ENCODE measurements at places on chromosomes 6 and 20.

GRCh38 chr20:54122189-54122588 lies 51.6 kb downstream of the CYP24A1 start:
- DNase-seq = no peak

GRCh38 chr6:71855406-71855805 lies 30.9 kb upstream of the RIMS1 start:
- no peak for DNase-seq

DNA sequence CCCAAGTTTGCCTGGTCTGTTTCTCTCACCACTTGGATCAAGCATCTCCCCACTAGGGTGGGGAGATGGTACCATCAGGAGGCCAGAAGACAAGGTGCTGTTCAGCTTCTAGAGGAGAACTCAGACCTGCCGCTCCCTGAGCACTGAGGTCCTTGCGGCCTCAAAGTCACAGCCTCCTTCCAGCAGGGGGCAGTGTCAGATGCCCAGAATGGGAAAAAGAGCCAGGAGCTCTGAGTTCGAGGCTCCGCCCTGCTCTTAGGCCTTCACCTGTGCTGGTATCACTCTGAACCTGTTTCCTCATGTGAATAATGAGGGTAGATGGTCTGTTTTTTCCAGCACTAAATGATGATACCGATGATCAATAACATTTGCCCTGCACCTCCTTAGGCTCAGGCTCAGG lies 68.7 kb downstream of the TOX2 start:
- DNase-seq = no peak

GRCh38 chr6:18432180-18432579 lies 45.0 kb downstream of the RNF144B start:
- no peak for DNase-seq

GRCh38 chr6:1667012-1667804 lies 57.5 kb downstream of the FOXC1 start:
- DNase-seq = no peak

GRCh38 chr6:96876886-96877545 lies 20.7 kb downstream of the NDUFAF4 start:
- no peak for DNase-seq

- no peak for DNase-seq
These were observed 17.5 kb downstream of the SF3B5 start for GRCh38 chr6:144077871-144078270.

DNA sequence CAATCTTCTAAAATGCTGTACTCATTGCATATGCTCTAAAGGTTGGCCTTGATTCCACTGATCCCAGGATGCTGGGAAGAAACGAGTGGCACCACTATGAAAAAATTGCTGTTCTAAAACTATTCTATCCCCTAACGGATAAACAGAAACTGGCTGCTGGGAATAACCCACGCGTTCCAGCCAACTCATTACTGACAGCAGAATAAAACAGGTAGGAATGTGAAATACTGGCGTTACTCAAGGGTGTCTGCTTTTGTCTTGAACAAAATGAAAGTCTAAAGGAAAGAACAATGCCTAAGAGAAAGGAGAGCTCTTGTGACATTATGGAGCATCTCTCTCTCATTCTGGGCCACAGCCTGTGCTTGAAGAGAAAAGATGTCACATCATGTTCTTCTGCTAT lies 26.1 kb downstream of the GPR63 start:
- DNase-seq = no peak

DNA sequence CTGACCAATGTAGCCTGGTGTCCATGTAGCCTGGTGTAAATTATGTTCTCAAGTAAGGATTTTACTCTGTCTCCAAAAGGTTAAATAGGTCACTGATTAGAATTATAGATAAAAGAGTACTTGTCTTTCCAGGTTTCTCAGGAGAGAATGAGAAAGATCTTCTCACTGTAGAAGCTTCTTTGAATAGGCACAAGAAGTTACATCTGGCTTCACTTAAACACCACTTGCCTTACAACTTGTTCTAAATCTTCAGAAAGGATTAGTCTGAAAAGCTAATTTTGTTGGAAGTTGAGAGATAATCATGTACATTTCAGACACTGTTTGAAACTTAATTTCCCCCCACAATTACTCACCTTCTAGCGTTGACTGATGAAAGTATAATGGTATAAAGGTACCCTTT lies 275.3 kb downstream of the FARS2 start:
- DNase-seq = no peak

DNA sequence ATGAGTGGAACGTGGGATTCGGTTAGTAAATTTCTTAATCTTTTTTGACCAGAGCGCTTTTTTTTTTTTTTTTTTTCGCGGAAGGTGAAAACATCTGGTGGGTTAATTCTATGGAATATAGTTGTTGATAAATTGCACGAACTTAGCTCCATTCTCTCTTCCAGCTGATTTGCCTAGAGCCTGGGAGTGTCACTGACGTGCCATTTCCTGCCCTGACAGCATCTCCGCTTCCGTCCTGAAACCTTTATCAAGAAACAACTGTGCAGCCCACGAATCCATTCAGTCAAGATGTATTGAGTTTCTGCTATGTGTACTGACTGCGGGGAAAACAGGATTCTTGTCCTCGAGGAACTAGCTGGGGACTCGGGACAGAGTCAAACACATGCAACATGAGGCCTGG lies 59.5 kb upstream of the TGM3 start:
- no peak for DNase-seq

- DNase-seq = no peak
These were observed 97.4 kb upstream of the SALL4 start for GRCh38 chr20:51899674-51900073.

DNA sequence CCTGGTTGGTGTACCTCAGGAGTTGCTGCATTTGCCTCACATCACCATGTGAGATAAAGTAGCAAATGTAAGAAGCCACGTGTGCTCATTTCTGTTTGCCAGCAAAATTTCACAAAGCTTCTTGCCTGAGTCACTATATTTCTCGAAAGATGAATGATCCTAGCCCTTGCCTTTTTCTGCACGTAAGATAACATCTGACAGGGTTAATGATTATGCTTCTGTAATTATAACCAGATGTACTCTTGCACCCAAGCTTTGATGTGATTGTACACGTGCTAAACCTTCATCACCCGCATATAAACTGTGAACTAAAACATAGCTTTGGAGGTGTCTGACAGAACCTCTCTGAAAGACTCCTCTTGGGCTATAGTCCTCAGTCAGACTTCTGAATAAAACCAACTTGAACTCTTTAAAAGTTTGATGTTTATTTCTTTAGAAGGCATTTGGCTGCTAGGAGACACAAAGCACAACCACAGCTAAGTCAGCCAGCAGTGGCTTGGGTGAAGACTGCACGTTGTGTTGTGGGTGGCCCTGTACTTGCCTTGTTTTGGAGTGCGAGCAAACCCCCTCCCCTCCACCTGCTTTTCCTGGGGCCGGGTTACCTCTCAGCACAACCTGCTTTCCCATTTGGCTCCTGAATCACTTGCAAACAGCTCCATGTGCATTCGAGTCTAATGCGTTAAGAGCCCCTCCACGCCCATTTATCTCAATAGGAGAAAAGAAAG lies 19.3 kb downstream of the PROKR2 start:
- DNase-seq = no peak

DNA sequence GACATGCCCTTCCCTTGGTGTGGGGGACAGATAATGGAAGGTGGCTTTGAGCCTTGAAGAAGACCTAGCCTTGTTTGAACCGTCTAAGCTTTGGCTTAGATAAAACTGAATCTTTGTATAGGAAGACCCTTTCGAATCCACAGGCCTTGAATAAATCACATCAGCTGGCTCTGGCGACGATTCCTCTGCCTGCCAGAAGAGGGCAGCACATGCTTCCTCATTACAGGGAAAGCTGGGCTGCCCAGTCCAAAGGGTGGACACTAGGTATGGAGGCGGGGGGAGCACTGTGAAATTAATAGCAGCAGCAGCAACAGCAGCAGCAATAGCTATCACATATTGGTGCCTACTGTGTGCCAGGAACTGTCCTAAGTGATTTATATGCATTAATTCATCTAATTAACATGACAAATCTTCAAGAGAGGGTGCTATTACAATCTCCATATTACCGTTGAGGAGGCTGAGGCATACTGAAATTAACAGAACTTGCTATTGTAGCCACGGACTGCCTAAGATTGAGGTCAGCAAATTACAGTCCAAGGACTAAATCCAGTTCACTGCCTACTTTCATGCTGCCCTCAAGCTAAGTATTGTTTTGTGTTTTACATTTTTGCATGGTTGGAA lies 85.1 kb downstream of the CLIC5 start:
- DNase-seq = peak; percentile 48

DNA sequence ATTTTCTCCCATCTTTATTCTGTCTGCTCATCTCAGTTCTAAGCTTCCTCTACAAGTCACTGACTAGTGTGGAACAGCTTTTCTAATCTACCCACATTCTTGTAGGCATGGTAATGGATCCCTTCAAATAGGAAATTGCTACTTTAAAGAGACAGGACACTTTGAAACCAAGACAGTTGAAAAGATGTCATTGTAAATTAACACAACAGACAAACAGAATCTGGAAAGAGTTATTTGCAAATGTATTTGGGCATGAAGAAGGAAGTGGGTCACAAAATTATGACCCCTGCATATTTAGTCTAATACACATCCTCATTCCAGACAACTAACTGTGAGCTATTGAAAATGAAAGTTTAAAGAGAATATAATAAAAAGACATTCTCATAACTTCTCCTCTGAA lies 298.2 kb upstream of the MARCKS start:
- DNase-seq = no peak

DNA sequence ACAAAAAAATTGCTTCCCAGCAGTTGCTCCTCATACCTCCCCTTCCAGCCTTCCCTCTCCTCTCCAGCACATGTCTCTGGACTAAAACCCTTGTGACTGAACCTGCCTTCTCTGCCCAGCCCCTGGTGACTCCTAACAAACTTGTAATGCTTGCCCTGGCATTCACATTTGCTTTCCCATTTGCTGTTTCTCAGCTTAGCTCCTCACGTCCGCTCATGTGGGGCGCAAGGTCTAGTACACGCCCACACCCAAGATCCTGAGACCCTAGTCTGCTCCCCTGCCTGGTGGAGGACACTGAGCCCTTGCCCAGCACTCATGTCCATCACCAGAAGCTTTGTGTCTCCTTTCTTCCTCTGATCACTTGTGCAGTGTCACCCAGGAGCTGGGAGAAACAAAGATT lies 18.3 kb upstream of the RBPJL start:
- no peak for DNase-seq

- DNase-seq = no peak
These were observed 89.4 kb downstream of the GRM4 start for GRCh38 chr6:34056305-34057108.

- DNase-seq = no peak
These were observed 150.8 kb downstream of the ASCC3 start for GRCh38 chr6:100730001-100730980.

DNA sequence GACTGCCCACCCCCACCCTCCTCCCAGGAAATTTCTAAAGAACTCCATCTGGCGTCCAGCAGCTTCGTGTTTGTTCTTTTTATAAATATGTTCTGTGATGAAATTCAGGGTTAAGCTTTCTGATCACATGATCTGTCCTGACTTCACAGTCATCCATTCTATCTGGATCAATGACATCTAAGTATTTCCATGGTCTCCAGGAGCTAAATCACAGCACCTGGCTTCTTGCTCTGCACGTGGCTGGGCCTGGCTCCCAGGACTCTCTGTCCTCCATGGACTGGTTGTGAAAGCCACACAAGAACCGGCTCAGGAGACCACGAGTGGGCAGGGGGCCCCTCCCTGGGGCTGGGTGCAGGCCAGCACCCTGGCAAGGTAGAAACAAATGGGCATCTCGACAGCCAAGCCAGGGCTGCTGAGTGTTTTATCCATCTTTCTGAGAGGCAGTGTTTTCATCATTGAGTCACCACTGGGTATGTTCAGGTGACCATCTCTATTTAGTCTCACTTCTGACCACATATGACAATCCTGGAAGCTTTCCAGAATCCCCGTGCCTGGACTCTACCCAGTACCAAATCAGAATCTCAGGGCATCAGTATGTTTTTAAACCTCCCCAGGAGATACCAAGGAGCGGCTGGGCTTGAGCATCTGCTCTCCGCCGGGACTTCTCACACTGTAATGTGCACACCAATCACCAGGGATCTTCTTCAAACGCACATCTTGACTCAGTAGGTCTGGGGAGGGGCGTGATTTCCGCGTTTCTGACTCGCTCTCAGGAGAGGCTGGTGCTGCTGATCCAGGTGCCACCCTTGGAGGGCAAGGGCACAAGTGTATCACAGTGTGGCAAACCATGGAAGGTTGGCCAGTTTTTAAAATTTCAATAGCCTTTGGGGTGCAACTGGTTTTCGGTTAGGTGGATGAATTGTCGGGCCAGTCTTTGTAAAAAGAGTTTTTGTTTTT lies 31.6 kb upstream of the PXDC1 start:
- no peak for DNase-seq

DNA sequence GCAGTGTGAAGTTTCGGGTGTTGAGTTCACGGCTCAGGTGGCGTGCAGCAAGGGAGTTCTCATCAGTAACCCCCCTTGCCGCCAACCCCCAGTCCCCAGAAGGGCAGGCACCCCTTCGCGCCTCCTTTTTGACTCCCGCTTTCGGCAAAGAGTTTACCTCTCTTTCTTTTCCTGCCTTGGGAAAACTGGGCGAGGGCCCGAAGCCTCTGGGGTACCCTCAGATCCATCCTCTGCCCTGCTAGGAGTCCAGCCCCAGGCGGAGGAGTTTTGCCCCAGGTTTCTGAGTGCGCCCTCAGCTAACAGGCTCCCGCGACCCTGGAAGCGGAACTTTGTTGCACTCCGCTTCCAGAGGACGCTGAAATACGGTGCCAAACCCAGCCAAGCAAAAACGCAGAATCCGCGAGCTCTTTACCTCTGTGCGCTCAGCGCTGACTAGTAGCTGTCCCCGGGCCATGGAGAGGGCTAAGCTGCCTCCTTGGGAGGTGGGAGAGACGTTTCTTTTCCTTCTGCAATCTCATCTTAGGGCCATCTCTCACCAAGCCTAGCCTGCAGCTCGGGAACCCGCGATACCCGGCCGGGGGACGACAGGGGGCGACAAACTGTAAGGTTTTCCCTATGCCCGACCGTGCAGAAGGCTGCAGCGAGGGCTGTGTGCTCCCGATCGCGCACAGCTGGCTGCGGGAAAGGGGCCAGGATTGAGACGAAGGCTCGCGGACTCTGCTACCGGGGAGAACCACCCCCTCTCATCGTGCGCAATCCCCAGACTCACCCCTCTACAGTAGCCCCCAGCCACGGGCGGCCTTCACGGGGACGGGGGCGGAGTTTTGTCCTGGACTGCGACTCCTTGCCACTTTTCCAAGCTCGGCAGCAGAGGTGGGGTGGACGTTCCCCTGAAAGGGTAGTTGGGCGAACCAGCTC lies 2.7 kb upstream of the PAX1 start:
- DNase-seq = no peak

DNA sequence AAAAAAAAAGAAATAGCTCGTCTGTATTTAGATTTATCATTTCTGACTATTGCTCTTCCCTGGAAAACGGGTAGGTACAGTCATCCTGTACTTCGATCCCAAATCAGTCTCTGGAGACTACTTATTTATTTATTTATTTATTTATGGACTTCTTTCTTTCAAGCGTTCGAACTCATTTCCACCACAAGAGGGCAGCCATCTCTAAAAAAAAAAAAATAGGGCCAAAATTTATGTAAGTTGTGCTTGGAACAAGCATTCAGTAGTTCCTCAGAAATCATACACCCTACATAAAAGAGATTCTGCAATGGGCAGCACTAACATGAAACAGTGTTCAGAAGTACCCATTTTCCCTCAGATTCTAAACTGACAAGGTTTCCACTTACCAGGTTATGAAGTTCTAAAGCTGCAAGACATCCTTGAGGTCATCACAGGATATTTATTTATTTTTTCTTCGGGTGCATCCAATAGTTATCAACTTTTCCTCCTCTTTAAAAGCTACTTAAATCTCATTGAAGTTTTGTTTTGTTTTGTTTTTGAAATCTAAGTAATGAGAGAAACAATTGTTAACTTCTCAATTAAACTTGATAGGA lies 1.9 kb upstream of the BMP2 start:
- no peak for DNase-seq

- DNase-seq = no peak
These were observed 218.8 kb upstream of the RNF24 start for GRCh38 chr20:4234128-4234527.
